Ureter (tissue), 1 donor: ENCODE measurements at places on chromosomes 3 and 15.

- DNase-seq: no peak
Observed at GRCh38 chr3:13266005-13266404, 154.1 kb downstream of the NUP210 start.

GRCh38 chr3:78338405-78338804, 1298.5 kb downstream of the ROBO2 start:
- DNase-seq: no peak

DNA sequence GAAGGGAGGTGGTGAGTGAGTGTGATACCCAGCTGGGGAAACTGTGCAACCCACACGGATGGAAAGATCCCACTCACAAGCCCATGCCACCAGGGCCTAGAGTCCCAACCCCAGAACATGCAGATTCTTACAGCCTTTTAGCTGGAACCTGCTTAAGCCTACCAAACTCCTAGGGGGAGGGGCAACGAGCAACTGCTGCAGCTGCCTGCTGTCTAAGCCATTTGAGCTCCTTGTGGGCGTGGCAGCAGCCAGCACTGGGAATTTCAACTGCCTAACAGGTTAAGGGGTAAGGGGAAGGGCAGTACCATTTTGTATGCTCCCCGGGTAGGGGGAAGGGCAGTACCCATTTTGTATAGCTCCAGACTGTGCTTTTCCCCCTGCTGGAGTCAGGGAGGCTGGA, 673.2 kb upstream of the BCHE start:
- DNase-seq: no peak

GRCh38 chr3:194637066-194637465, 3.8 kb upstream of the TMEM44 start:
- no peak for DNase-seq

DNA sequence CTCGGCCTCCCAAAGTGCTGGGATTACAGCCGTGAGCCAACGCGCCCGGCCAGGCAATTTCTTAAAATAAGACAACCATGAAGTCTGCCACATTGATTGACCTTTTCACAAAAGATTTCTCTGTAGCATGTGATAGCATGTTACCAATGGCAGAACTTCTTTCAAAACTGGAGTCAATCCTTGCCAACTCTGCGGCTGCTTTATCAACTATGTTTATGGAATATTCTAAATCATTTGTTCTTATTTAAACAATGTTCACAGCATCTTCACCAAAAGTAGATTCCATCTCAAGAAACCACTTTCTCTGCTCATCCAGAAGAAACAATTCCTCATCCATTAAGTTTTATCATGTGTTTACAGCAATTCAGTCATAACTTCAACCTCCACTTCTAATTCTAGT, 9.4 kb downstream of the UBR1 start:
- DNase-seq: no peak

- DNase-seq: no peak
Observed at GRCh38 chr15:88982304-88982945, 69.2 kb upstream of the MFGE8 start.

DNA sequence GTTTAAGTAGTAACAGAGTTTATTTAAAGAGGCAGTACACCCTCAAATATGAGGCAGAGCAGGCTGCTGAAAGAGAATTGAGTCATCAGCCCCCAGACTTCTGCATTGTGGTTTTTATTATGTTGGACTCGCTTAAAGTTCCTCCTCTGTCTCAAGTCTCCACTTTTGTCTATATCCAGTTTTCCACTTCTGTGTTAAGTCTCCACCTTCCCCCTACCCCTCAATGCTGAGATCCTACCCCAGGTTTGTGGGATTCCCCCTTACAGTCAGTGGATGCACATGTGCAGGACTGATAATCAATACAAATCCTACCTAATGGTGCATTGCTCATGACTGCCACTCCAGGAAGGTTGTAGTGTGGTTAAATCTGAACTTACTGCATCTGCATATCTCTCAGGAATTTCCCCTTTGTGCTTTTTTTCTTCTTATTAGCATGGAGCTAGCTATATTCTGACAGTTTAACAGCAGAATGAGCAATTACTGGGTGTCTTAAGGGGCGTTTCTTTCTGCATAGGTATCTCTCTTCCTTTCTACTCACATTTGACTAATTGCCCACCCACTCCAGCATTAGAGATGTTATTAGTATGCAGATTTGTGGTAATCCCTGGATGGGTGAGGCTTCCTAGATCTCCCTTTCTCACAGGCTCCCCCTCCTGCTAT, 11.9 kb upstream of the CD200R1L start:
- no peak for DNase-seq

GRCh38 chr3:50606596-50606995, 5.0 kb downstream of the CISH start:
- no peak for DNase-seq

GRCh38 chr15:90851940-90852339, 16.4 kb upstream of the FURIN start:
- DNase-seq: no peak

DNA sequence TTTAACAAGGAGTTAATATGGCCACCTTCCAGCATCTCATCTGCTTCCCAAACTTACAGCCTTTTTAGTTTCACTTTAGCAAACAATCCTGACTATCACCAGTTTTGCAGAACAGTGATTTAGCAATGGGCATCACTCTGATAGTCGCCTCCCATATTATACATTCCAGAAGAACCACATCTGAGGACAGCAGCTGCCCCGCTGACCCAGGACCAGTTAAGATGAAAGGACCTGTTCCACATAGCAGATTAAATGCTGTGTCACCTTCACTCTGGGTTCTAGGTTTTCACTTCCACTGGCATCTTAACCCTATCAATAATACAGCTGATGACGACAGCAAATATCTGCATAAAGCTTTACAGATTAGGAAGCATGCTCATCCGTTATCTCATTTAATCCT, 99.8 kb downstream of the TRIM69 start:
- DNase-seq: no peak

- no peak for DNase-seq
Observed at GRCh38 chr15:101102746-101103145, 149.1 kb downstream of the CHSY1 start.

DNA sequence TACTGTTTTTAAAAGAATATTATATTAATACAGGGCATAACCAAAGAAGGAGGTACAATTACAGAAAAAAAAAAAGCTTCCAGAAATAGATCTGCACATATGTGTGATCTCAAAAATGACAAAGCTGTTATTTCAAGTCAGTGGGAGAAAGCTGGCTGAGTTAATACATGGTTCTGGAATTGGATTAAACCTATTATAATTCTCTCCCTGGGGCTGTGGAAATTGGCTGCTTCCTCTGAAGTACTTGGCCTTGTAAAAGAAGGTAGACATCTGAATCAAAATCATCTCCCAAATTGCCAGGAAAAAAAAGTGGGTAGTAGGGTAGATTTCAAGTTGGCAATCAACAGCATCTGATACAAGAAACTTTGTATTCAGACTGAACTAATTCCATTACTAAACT, 723.9 kb upstream of the ALCAM start:
- DNase-seq: no peak

DNA sequence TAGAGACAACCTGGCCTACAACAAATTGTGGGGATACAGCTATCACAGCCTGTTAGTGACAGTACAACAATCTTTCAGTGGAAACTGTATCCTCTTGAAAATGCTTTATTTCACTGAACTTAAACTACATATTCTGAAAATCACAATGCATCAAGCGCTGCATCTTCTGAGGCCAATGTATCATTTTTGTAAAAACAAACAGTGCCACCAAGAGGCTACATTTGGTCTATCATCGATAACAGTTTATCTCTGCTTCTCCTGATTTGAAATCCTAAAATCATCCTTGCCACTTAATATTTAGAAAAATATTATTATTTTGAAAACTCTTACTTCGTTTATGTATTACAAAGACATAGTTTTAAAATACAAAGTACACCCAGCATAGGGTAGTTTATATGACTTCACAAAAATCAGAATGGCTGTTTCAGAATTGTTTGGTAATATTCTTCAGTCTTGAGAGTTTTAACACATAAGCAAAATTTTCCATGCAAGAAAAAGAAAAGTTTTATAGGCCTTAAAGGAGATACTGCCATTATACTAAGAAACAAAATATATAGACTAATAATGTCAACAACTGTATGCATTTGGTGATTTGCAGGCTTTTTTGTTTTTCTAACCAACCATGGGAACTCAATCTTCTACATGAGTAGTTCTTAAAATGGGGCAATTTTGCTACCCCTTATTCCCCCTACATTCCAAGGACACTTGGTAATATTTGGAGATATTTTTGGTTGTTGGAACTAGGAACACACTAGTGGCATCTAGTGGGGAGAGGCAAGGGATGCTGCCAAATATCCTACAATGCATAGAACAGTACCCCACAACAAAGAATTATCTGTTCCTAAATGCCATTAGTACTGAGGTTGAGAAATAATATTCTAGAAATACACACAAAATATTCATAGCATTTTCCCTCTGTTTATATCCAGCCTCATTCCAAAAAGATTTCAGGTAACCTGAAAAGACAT, 42.3 kb downstream of the WDR72 start:
- DNase-seq: no peak

GRCh38 chr3:183360971-183361624, 67.3 kb downstream of the MCF2L2 start:
- no peak for DNase-seq

DNA sequence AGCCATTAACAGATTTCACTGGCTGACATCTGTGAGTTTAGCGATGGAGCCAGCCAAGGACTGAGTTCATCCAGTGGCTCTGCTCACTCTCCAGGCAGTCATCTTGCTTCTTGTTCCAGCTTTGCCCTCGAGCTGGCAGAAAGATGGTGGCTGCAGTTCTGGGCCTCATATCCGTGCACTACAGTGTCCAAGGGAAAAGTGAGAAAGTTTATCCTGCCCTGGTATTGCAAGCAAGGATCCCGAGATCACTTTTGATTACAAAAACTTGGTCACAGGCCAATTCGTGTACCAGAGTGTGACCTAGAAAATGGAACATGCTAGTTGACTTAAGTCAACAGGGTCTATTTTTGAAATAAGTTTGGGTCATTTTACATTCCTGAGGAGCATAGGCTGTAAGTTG, 288.0 kb upstream of the CHRM5 start:
- DNase-seq: no peak

- no peak for DNase-seq
Observed at GRCh38 chr3:189460511-189460910, 170.7 kb upstream of the TP63 start.

DNA sequence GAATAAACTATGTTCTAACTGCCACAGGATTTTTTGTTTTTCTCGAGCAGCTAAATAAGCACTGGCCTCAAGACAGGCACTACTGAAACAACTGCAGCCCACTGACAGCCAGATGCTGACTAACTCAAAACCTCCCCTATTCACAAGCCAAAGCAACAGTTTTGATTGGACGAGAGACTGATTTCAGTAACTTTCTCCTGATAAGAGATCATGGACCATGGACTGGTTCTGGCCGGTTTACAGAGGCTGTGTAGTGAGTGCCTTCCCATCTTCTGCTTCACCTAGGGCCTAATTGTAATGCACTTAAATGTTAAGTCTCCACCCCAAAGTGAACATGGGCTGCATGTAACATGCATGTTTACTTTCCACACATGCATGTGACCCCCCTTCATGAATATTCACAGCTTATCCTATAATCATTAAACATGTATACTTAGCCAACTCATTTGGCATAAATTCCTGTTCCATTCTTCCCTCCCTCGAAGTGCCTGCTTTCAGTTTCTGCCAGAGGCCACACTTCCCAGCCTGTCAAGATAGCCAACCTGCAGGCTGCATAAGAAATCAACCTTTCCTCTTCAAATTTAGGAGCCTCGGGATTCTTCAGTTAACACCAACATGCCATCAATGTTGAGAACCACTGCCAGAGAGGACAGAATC, 108.2 kb downstream of the ULK4 start:
- no peak for DNase-seq

DNA sequence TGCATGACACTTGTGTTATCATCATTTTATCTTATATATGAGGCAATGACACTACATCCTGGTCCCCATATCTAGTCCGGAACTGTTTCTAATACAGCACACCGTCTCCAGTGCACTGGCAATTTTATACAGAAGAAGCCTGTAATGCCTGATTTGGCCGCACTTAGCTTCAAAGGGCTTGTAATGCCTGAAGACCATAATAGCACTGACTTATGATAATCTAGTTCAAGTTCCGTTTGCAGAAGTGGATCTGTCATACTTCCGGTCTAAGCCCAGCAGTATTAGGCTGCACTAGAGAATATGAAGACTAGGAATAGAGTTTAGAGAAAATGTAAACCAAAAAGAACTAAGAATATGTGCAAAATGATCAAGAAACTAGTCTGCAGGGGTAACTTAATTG, 1.3 kb downstream of the BNIP2 start:
- DNase-seq: no peak

DNA sequence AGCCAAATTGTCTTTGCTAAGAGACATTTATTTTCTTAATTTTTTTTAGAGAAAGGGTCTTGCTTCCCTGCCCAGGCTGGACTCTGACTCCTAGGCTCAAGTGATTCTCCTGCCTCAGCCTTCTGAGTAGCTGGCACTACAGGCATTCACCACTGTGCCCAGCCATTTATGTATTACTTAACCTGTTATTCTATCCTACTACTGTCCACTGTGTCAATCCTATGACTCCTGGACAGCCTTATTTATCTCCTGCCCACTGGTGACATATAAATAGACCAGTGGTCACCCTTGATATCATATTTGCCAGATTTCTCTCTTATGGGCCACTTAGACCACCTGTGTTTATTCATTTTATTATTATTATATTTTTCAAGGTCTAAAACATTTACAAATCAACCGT, 161.4 kb downstream of the ROBO1 start:
- no peak for DNase-seq

DNA sequence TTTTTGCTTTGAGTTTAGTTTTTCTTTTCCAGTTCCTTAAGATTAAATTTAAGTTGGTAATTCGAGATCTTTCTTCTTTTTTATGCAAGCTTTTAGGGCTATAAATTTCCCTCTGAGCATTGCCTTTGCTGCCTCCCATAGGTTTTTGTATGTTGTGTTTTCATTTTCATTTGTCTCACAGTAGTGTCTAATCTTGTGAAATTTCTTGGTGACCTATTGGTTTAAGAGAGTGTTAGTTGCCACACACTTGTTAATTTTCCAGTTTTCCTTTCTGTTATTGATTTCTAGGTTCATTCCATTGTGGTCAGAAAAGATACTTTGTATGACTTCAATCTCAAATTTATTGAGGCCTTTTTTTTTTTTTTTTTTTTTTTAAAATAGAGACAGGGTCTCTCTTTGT, 18.3 kb upstream of the IL20RB start:
- DNase-seq: no peak

GRCh38 chr3:52246264-52246620, 683 bp downstream of the PPM1M start:
- no peak for DNase-seq

- DNase-seq: no peak
Observed at GRCh38 chr3:16768014-16768413, 116.7 kb upstream of the PLCL2 start.

DNA sequence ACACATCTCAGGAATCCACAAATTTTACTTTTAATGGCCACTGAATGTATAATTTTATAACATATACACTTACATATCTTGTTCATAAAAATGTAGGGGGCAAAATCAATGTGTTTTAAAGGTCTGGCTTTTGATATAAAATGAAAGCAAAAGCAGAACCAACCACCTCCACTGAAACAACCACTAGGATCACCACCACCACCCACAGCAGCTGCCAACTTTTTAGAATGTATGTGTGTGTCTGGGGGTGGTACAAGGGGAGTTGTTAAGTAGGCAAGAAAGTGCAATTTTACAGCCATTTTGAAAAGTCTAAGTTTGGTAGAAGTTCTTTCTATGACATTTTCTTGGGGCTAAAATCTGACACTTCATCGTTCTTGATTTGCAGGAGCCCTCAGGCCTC, 44.0 kb downstream of the OTOL1 start:
- DNase-seq: no peak
